ENCODE measurements at places on chromosomes 5 and 9. TPM values are rescaled to one million over a fixed set of nuclear protein-coding genes. Genes with fewer than 3 reads are reported as not detected.
A peak's percentile ranks its signal among the peaks of the same experiment; 100 is the strongest.

GRCh38 chr5:68330574-68330973 lies 115.0 kb downstream of the PIK3R1 start:
- H3K36me3 ChIP-seq, result no peaks in the 10 kb centered on the region
- no peaks in the 10 kb centered on the region for H3K27me3 ChIP-seq
- H3K4me3 ChIP-seq, result no peak overlapping the region
- DNase-seq, result no peak

Gene HIGD2A
- 96.6 TPM for total RNA-seq

DNA sequence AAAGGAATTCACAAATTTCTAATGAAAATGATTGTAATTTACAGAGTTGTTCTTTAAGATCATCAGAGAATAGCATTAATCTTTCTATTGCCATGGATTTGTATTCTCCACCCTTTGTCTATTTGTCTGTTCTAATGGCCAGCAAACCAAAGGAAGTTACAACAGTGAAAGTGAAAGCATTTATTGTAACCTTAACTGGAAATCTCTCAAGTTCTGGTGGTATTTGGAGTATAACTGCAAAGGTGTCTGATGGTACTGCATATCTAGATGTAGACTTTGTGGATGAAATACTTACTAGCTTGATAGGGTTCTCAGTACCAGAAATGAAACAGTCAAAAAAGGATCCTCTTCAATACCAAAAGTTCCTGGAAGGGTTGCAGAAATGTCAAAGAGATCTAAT lies 21.7 kb downstream of the RMI1 start:
- DNase-seq, result no peak
- H3K4me1 ChIP-seq, result no peaks in the 10 kb centered on the region
- H3K36me3 ChIP-seq, result peaks cover 33% of the 10 kb centered on the region
- no peak overlapping the region for H3K27ac ChIP-seq

- no peaks in the 10 kb centered on the region for H3K36me3 ChIP-seq
- H3K27ac ChIP-seq, result no peak overlapping the region
- no peak overlapping the region for H3K4me3 ChIP-seq
- no peaks in the 10 kb centered on the region for H3K4me1 ChIP-seq
- DNase-seq, result no peak
Observed at GRCh38 chr5:82544004-82544403, 265.9 kb upstream of the RPS23 start.

Gene SMIM33
- total RNA-seq, result not detected

Gene TMCO6
- total RNA-seq, result 29.3 TPM

Gene CORO2A
- total RNA-seq, result 21.0 TPM

- peaks cover 5% of the 10 kb centered on the region for H3K4me1 ChIP-seq
- H3K27ac ChIP-seq, result no peak overlapping the region
Observed at GRCh38 chr9:93112864-93113389, 16.9 kb downstream of the CARD19 start.

- H3K27me3 ChIP-seq, result no peaks in the 10 kb centered on the region
- H3K4me3 ChIP-seq, result no peak overlapping the region
- H3K27ac ChIP-seq, result no peak overlapping the region
- no peaks in the 10 kb centered on the region for H3K36me3 ChIP-seq
Observed at GRCh38 chr5:169615561-169615960, 21.5 kb upstream of the DOCK2 start.

- no peaks in the 10 kb centered on the region for H3K27me3 ChIP-seq
- no peak overlapping the region for H3K27ac ChIP-seq
- no peak for DNase-seq
- no peak overlapping the region for H3K4me3 ChIP-seq
- H3K36me3 ChIP-seq, result no peaks in the 10 kb centered on the region
- no peaks in the 10 kb centered on the region for H3K4me1 ChIP-seq
Observed at GRCh38 chr5:4927097-4927496, 213.0 kb upstream of the ADAMTS16 start.

- DNase-seq, result no peak
- H3K4me3 ChIP-seq, result no peak overlapping the region
- H3K27me3 ChIP-seq, result peaks cover 68% of the 10 kb centered on the region
Observed at GRCh38 chr5:88486431-88486830, 217.8 kb upstream of the TMEM161B start.

Gene HEMGN
- total RNA-seq, result not detected

DNA sequence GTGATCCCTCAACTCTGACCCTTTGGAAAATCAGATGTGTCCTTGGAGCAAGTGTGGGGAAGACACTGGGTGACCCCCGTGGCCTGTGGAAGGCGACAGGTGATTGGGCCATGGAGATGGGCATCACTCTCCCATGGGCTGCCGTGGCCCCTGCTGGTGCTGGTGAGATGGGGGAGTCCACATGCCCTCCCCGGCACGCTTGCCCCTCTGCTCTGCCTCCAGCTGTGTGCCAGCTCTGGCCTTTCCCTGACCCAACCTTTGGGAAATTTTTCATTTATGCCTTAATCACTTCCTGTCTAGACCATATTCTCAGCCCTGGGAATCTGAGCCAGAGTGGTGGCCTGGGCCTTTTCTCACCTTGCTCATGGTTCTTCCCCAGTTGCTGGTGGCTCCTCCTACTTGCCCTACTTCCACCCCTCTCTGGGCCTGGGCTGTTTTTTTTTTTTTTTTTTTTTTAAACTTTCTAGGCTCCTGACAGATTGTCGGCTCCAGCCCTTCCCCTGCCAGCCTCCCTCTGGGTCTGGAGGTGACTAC lies 56.6 kb downstream of the RGS3 start:
- DNase-seq, result no peak
- H3K27me3 ChIP-seq, result no peaks in the 10 kb centered on the region
- H3K4me3 ChIP-seq, result no peak overlapping the region
- H3K4me1 ChIP-seq, result no peaks in the 10 kb centered on the region
- no peaks in the 10 kb centered on the region for H3K36me3 ChIP-seq

DNA sequence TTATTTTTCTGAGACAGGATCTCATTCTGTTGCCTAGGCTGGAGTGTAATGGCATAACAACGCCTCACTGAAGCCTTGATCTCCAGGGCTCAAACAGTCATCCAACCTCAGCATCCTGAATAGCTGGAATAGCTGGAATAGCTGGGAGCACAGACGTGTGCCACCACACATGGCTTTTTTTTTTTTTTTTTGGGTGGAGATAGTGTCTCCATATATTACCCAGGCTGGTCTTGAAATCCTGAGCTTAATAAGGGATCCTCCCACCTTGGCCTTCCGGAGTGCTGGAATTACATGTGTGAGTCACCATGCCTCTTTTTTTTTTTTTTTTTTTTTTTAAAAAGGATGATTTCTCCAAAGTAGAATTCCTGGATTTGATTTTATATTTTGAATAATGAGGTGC lies 60.7 kb downstream of the NSD1 start:
- no peak overlapping the region for H3K27ac ChIP-seq
- H3K4me3 ChIP-seq, result no peak overlapping the region
- no peaks in the 10 kb centered on the region for H3K27me3 ChIP-seq
- no peaks in the 10 kb centered on the region for H3K4me1 ChIP-seq
- peaks cover 76% of the 10 kb centered on the region for H3K36me3 ChIP-seq

Gene SPINK7
- total RNA-seq, result not detected

Gene CATSPER3
- 1.0 TPM for total RNA-seq

DNA sequence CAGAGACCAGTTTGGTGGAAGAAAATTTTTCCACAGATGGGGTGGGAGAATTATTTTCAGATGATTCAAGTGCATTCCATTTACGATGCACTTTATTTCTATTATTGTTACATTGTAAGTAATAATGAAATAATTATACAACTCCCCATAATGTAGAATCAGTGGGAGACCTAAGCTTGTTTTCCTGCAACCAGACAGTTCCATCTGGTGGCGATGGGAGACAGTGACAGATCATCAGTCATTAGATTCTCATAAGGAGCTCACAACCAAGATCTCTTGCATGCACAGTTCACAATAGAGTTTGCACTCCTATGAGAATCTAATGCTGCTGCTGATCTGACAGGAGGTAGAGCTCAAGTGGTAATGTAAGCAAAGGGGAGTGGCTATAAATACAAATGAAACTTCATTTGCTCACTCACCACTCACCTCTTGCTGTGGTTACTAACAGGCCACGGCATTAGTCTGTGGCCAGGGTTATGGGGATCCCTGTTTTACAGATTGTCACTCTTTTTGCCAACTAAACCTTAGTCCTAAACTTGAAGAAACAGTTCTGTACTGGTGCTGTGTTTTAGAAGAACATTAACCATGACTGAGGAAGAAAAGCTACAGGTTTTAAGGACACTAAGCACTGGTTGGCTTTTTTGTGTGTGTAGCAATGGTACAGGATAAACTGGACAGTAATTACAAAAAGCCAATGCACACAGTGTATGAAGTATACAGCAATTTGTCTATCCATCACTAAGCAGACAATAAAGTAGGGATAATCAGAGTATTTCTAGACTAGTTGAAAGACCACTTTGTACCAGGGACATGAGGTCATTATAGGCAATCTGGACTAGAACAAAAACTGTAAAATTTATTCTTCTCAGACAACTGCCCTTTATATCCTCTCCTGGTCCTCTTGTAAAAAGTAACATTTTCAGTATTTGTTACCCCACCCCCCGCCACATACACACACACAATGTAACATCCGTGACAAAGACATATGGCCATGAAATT lies 9.9 kb downstream of the TMEM232 start:
- H3K27ac ChIP-seq, result no peak overlapping the region
- no peak overlapping the region for H3K4me3 ChIP-seq
- DNase-seq, result no peak
- H3K4me1 ChIP-seq, result no peaks in the 10 kb centered on the region
- no peaks in the 10 kb centered on the region for H3K36me3 ChIP-seq
- no peaks in the 10 kb centered on the region for H3K27me3 ChIP-seq

Gene CBY3
- total RNA-seq, result not detected

DNA sequence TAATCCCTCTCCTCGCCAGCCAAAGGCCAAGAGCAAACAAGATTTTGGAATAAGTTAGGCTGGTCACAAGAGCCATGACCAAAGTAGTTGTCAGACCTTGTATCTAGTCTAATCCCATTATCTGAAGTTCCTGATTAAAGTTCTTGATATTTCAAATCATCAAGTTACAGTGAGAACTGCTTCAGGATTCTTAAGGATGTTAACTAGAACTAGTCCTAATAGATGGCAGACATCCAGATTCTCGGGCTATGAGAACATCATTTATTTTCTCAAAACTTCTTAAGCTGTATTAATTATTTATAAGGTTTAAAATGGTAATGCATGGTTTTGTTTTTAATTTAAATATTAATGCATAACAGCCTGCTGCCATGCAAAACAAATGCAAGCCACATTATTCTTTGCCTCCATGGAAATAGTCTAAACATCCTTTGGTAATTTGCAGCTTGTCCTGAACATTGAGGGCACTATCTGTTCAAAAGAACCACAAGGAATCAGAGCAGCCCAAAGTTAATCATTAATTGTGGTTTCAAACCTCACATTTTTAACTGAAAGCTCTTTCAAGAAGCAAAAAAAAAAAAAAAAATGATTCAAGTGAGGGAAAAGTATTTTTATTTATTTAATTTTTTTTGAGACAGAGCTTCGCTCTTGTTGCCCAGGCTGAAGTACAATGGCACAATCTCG lies 95.1 kb downstream of the TTC39B start:
- peak overlapping the region; percentile 62 for H3K4me3 ChIP-seq
- H3K4me1 ChIP-seq, result peaks cover 10% of the 10 kb centered on the region
- no peak overlapping the region for H3K27ac ChIP-seq
- DNase-seq, result no peak
- H3K36me3 ChIP-seq, result peaks cover 53% of the 10 kb centered on the region
- no peaks in the 10 kb centered on the region for H3K27me3 ChIP-seq

- DNase-seq, result no peak
- no peak overlapping the region for H3K27ac ChIP-seq
Observed at GRCh38 chr5:109411627-109412026, 1.9 kb upstream of the PJA2 start.

DNA sequence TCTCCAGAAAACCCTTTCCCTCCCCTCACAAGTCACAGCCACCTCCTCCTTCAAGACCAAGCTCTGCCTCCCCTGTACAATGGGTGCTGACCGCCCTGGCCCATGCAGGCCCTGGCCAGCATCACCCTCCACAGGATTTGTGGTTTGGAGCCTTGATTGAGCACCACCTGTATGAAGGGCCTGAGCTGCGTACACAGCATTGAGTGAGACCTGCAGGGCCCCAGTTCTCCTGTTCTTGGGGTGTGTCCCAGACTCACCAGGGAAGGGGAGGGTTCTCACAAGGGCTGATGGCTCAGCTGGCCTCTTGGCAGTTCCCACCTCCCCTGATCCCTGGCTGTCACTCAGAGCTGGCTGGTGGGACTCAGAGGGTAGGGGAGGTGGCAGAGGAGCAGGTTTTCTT lies 63.7 kb upstream of the IER5L start:
- H3K27me3 ChIP-seq, result no peaks in the 10 kb centered on the region
- H3K4me3 ChIP-seq, result no peak overlapping the region
- no peaks in the 10 kb centered on the region for H3K36me3 ChIP-seq
- no peak overlapping the region for H3K27ac ChIP-seq

DNA sequence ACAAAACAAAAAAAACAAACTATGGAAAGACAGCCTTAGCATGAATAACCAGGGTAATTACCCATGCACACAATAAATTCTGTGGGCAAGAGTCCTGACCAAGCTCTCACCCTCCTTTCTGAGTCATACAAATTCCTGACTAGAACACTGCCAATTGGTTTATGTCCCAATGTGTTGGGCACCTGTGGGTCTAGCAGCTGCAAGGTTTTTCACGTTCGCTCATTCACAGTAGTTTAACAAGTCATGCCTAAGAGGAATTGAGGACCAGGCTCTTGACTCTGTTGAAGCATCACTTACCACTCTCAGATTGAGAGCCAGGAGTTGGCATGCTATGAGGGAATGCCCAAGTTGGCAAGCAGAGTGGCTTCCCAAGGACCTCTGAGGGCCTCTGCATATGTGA lies 205.5 kb upstream of the SLC24A2 start:
- no peak overlapping the region for H3K27ac ChIP-seq
- no peaks in the 10 kb centered on the region for H3K36me3 ChIP-seq
- H3K4me1 ChIP-seq, result no peaks in the 10 kb centered on the region
- H3K27me3 ChIP-seq, result no peaks in the 10 kb centered on the region

Gene DOCK2
- total RNA-seq, result 1.7 TPM

Gene SLC44A1
- total RNA-seq, result 72.8 TPM

DNA sequence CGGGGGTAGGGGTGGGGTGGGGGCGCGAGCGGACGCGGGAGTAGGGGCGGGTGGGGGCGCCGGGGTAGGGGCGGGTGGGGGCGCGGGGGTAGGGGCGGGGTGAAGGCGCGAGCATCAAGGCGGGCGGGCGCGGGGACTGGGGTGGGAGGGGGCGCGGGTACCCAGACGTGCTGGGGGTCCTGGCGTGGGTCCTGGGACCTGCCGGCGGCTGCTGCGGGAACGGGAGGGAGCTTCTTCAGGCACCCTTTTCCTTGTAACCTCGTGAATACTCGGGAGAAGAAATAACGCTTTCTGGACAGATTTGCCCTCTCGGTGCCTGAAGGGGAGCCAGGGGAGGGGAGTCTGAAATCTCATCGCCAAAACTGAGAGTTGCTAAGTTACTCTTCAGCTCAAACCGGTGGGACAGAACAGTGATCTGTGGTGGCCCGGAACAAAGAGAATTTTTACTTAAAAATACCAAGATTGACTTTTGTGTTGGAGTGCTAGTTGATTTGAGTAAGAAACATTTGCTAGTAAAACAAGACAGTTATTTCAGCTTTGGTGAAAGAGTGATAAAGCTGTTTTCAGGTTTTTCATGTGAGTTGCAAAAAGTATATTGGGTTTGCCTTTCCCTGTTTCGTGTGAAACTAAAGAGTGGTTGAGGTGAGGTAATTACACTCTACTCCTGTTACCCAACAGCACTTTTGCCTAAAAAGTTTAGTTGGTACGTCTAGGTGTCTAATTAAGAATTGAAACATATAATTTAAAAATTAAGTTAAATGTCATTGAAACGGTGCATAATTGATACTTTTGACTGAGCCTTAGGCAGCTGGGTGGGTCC lies 643 bp downstream of the PLEKHG4B start:
- H3K4me3 ChIP-seq, result peak overlapping the region; percentile 72
- no peak overlapping the region for H3K27ac ChIP-seq
- no peaks in the 10 kb centered on the region for H3K4me1 ChIP-seq
- DNase-seq, result no peak
- peaks cover 95% of the 10 kb centered on the region for H3K27me3 ChIP-seq
- no peaks in the 10 kb centered on the region for H3K36me3 ChIP-seq

Gene IFNB1
- not detected for total RNA-seq
